ENCODE measurements at places on chromosomes 1 and 21. TPM values are rescaled to one million over a fixed set of nuclear protein-coding genes. Genes with fewer than 3 reads are reported as not detected.

The S100A3 gene
- total RNA-seq = 5.7 TPM

DNA sequence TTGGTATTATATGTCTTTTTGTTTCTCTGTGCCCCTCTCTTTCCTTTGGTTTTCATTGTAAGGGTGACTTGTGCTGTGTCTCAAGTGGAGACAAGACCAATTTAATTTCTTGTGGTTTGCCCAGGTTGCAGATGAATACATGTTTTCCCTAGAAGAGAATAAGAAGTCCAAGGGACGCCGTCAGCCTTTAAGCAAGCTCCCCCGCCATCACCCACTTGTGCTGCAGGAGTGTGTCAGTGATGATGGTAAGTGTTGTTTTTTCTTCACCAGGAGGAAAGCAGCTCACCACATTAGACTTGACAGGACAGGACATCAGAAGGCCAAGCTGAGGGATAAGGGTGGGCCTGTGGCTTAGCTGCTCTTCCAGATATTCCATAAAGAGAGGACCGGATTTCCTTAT is 23.8 kb upstream of the ST3GAL3 start:
- no peak for DNase-seq

DNA sequence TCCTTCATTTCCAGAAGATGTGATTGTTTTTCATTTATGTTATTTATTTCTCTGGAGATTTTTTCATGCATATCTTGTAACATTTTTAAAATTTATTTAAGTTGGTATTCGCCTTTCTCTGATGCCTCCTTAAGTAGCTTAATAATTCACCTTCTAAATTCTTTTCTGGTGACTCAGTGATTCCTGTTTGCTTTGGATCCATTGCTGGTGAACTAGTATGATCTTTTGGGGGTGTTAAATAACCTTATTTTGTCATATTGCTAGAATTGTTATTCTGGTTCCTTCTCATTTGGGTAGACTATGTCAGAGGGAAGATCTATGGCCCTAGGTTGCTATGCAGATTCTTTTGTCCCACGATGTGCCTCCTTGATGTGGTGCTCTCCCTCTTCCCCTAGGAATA is 1347.2 kb upstream of the B3GALT2 start:
- DNase-seq = no peak

DNA sequence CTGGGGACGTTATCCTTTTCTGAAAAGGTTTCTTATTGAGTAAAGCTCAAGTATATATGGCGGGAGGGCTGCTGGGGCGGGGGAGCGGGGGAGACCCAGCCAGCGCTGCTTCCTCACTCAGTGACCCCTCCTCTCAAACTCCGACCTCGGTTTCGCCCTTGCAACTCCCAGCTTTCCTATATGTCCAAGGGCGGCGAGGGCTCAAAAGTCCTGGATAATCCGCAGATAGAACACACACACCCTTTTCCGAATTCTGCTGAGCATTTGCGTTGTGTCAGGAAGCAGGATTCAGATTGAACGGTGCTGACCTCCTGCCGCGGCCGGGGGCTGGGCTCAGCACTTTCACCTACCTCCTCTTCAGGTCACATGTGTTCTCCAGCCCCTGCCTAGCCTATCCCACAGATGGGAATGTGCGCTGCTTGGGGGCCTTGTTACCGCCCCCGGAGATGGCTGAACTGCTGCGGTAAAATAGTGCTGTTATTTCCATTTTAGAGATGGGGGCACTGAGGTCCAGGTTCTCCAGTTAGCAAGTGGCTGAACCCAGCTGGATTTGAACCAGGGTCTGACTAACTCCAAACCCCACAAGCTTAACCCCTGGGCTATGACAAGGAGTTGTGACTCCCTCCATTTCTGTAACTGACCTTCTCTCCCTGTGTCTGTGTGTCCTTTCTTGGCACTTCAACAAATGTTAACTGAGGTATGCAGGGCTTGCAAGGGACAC is 795 bp upstream of the AHDC1 start:
- DNase-seq = no peak

DNA sequence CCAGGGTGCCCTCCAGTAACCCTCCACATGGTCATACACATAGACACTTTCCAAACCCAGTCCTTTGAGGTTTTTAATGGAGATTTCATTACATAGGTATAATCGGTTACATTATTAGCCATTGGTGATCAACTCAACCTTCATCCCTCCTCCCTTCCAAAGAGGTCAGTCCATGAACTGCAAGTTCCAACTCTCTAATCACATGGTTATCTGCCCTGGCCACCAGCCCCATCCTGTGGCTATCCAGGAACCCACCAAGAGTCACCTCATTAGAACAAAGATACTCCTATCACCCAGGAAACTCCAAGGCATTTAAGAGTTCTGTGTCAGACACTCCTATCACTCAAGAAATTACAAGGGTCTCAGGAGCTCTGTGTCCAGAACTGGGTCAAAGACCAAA is 12.2 kb downstream of the ATP1A4 start:
- no peak for DNase-seq

All from osteocyte (in vitro differentiated cells).